ENCODE measurements at places on chromosomes 2 and 18.

DNA sequence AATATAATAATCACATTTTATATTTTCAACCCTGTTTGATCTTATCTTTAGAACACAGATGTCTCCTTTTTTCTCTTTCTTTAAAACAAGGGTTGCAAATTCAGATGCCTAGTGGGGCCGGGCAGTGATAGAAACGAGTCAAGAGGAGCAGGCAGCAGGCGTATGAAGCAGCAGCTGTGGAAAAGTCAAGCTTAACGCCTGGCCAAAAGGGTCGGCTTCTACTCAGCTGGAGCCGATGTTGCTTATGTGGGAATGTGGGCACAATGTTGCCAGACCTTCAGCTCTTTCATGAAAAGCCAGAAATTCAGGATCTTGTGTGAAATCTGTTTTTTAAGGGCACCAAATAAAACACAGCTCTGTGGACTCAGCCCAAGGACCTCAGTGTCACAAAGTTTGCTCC lies 642.7 kb downstream of the ARHGAP15 start:
- no peak for DNase-seq
- no peak overlapping the region for H3K4me3 ChIP-seq
- H3K27ac ChIP-seq = no peak overlapping the region
- H3K27me3 ChIP-seq = no peaks in the 10 kb centered on the region
- no peaks in the 10 kb centered on the region for H3K4me1 ChIP-seq

GRCh38 chr2:9897331-9897737 lies 54.1 kb downstream of the TAF1B start:
- peaks cover 3% of the 10 kb centered on the region for H3K36me3 ChIP-seq
- DNase-seq = peak; percentile 88
- peaks cover 25% of the 10 kb centered on the region for H3K4me1 ChIP-seq
- H3K27me3 ChIP-seq = no peaks in the 10 kb centered on the region

GRCh38 chr2:133726973-133727372 lies 158.7 kb upstream of the NCKAP5 start:
- DNase-seq = no peak
- H3K27me3 ChIP-seq = no peaks in the 10 kb centered on the region
- no peak overlapping the region for H3K4me3 ChIP-seq
- no peaks in the 10 kb centered on the region for H3K4me1 ChIP-seq
- no peaks in the 10 kb centered on the region for H3K36me3 ChIP-seq

GRCh38 chr2:834233-834632 lies 116.4 kb upstream of the SNTG2 start:
- H3K4me3 ChIP-seq = no peak overlapping the region
- DNase-seq = no peak
- no peaks in the 10 kb centered on the region for H3K36me3 ChIP-seq
- peaks cover 11% of the 10 kb centered on the region for H3K4me1 ChIP-seq

DNA sequence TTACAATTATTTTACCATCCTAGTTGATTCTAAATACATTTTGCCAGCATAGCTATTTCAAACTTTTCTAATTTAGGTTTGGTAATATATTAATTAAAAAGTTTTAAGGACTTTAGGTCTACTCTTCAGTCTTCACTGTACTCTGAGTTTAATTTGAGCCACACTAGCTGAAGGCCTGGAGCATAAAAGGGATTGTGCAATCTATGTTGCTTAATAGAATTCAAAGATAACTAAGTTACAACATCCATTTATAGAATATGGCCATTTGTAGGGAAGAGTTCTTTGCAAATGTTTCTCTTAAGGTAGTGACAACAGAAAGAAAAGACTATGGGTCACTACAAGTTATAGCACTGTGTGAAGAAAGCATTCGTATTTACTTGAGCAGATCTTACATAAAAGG lies 702.2 kb upstream of the NRXN1 start:
- no peaks in the 10 kb centered on the region for H3K27me3 ChIP-seq
- DNase-seq = no peak
- no peak overlapping the region for H3K27ac ChIP-seq
- H3K4me1 ChIP-seq = no peaks in the 10 kb centered on the region
- no peak overlapping the region for H3K4me3 ChIP-seq

GRCh38 chr2:45287045-45287444 lies 277.8 kb upstream of the SIX2 start:
- no peak overlapping the region for H3K27ac ChIP-seq
- no peak overlapping the region for H3K4me3 ChIP-seq
- peaks cover 15% of the 10 kb centered on the region for H3K4me1 ChIP-seq
- no peak for DNase-seq
- no peaks in the 10 kb centered on the region for H3K36me3 ChIP-seq

GRCh38 chr2:54059986-54060385 lies 55.4 kb upstream of the ACYP2 start:
- peaks cover 9% of the 10 kb centered on the region for H3K36me3 ChIP-seq
- H3K27ac ChIP-seq = no peak overlapping the region
- peaks cover 9% of the 10 kb centered on the region for H3K4me1 ChIP-seq

DNA sequence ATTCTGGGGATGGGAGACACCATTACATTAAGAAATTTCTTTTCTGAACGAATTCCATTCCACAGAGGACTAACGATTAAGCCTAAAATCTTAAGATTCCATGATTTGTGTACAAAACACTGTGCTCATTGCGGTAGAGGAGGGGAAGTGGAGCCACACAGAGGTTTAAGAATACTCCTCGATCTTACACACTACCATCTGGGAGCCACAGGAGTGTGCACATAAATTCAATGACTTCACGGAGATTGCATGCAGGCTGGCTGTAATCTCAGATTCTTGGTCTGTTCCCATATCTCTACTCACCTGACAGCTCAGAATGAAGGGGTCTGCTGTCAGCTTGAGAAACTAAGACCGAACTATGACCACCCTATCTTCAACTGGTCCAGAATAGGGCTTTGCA lies 762 bp downstream of the VPS4B start:
- peaks cover 17% of the 10 kb centered on the region for H3K4me1 ChIP-seq
- H3K36me3 ChIP-seq = peaks cover 5% of the 10 kb centered on the region
- H3K27me3 ChIP-seq = peaks cover 7% of the 10 kb centered on the region
- H3K4me3 ChIP-seq = peak overlapping the region; percentile 98
- DNase-seq = no peak

GRCh38 chr2:172038604-172039003 lies 38.9 kb downstream of the METAP1D start:
- H3K27me3 ChIP-seq = no peaks in the 10 kb centered on the region
- H3K27ac ChIP-seq = no peak overlapping the region
- H3K4me1 ChIP-seq = no peaks in the 10 kb centered on the region
- DNase-seq = no peak
- no peaks in the 10 kb centered on the region for H3K36me3 ChIP-seq

GRCh38 chr2:54468673-54469072 lies 12.5 kb downstream of the SPTBN1 start:
- no peak overlapping the region for H3K27ac ChIP-seq
- H3K4me3 ChIP-seq = no peak overlapping the region
- H3K4me1 ChIP-seq = no peaks in the 10 kb centered on the region
- no peak for DNase-seq
- H3K36me3 ChIP-seq = no peaks in the 10 kb centered on the region
- peaks cover 9% of the 10 kb centered on the region for H3K27me3 ChIP-seq

- no peaks in the 10 kb centered on the region for H3K27me3 ChIP-seq
- H3K4me1 ChIP-seq = no peaks in the 10 kb centered on the region
- H3K36me3 ChIP-seq = no peaks in the 10 kb centered on the region
- DNase-seq = no peak
Measured at GRCh38 chr18:74420481-74420880, 36.6 kb downstream of the DIPK1C start.

DNA sequence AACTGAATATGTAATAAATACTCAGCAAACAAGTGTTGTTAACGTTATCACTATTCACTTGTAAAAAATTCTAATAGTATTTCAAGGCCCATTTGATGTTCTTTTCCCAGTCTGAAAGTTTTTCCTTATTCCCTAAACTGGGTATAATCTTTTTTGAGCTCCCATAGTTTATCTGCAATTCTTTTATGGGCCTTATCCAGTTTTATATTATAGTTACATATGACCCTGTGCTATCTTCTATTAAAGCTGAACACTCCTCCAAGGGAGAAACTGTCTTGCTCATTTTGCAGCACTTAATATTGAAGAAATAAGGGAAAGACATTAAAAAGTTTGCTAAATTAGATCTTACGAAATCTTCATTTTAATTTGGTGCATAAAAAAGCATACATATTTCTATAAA lies 13.9 kb downstream of the PELI1 start:
- peaks cover 92% of the 10 kb centered on the region for H3K4me1 ChIP-seq
- no peaks in the 10 kb centered on the region for H3K27me3 ChIP-seq
- peak overlapping the region; percentile 81 for H3K27ac ChIP-seq
- H3K4me3 ChIP-seq = peak overlapping the region; percentile 49

- H3K27ac ChIP-seq = no peak overlapping the region
- H3K36me3 ChIP-seq = peaks cover 3% of the 10 kb centered on the region
- DNase-seq = no peak
Measured at GRCh38 chr2:201444746-201445465, 6.4 kb downstream of the TRAK2 start.

DNA sequence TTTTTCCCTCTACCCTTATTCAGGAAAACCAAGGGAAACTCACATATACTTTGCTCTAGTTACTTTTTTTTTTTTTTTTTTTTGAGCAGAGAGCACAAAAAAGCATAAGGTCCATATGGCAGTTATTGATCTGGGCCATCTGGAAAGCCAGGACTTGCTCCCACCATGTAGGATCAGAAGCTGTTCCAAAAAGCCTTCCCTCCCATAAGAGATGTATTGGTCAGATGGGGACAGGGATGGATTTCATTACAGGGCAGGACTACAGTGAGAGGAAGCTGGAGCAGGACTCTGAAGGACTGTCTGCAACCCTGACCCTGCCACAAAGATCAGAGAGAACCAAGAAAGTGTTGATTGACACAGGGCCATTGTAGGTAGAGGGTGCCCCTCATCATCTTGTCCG lies 57.3 kb downstream of the NRP2 start:
- H3K4me1 ChIP-seq = no peaks in the 10 kb centered on the region
- no peak for DNase-seq
- H3K27me3 ChIP-seq = peaks cover 19% of the 10 kb centered on the region

- no peaks in the 10 kb centered on the region for H3K27me3 ChIP-seq
- no peak overlapping the region for H3K4me3 ChIP-seq
- no peaks in the 10 kb centered on the region for H3K36me3 ChIP-seq
- no peaks in the 10 kb centered on the region for H3K4me1 ChIP-seq
Measured at GRCh38 chr2:139048017-139048416, 267.8 kb upstream of the NXPH2 start.

GRCh38 chr18:69954719-69955480 lies 7.2 kb upstream of the CD226 start:
- no peak for DNase-seq
- no peaks in the 10 kb centered on the region for H3K27me3 ChIP-seq
- H3K4me1 ChIP-seq = peaks cover 20% of the 10 kb centered on the region
- no peak overlapping the region for H3K27ac ChIP-seq
- H3K36me3 ChIP-seq = peaks cover 8% of the 10 kb centered on the region
- H3K4me3 ChIP-seq = no peak overlapping the region

DNA sequence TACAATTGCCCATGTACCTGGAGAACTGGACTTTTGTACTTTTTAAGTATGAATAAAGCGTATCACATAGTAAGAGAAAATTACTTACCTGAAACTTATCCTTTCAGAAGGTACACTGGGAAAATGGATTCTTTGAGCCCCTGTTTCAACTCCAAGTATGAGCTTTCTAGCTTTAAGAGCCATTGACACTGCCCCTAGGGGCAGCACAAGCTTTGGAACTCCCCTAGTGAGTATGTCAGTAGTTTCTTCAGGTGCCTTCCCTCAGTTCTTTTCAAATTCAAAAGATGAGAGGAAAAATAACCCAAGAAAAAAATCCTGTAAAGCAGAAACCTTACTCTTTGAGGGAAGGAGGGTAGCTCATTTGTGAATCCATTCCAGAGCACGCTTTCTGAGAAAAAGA lies 124.1 kb downstream of the MEMO1 start:
- H3K27ac ChIP-seq = peak overlapping the region; percentile 38
- peaks cover 5% of the 10 kb centered on the region for H3K4me1 ChIP-seq
- H3K36me3 ChIP-seq = no peaks in the 10 kb centered on the region
- H3K27me3 ChIP-seq = no peaks in the 10 kb centered on the region
- no peak for DNase-seq

DNA sequence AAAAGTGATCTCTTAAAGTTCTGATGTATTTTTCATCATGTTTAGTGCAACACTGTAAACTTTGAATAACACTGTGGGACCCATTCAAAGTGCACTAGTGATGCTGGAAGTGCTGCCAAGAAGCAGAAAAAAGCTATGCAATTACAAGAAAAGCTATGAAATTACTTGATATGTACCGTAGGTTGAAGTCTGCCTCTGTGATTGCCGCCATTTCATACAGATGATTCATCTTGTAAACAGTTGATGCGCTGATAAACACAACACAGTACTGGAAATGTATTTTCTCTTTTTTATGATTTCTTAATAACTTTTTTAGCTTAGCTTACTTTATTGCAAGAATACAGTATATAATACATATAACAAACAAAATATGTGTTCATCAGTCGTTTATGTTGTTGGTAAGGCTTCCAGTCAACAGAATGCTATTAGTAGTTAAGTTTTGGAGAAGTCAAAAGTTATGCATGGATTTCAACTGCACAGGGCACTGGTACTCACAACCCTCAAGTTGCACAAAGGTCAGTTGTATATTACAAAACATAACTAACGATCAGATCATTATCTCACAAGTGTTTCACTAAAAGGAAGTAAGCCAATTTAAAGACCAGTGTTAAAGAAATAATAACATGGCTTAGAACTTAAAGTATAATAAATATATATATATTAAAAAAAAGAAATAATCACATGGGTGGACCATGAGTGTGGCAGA lies 82.0 kb downstream of the SGPP2 start:
- no peak for DNase-seq
- no peaks in the 10 kb centered on the region for H3K4me1 ChIP-seq
- H3K4me3 ChIP-seq = no peak overlapping the region
- H3K27ac ChIP-seq = no peak overlapping the region

DNA sequence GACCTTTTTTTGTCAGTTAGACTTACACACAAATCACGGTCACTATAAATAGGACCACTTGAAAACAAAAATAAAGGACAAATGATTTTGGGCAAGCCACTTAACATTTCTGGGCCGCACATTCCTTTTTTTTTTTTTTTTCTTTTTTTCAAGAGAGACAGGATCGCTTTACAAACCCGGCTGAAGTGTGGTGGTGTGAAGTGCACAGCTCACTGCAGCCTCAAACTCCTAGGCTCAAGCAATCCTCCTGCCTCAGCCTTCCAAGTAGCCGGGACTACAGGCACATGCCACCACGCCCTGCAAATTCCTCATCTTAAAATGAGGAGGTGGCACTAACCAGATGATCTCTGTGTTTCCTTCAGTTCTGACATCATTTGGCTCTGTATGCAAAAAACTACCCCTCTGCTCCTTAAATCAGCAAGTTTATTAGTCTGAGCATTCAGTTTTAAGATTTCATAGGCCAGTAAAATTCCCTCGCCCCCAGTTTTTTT lies 28.3 kb upstream of the MRO start:
- H3K36me3 ChIP-seq = peaks cover 5% of the 10 kb centered on the region
- H3K27me3 ChIP-seq = peaks cover 12% of the 10 kb centered on the region
- no peak overlapping the region for H3K27ac ChIP-seq
- no peaks in the 10 kb centered on the region for H3K4me1 ChIP-seq

GRCh38 chr2:121078899-121079298 lies 206.1 kb downstream of the TFCP2L1 start:
- H3K27me3 ChIP-seq = peaks cover 25% of the 10 kb centered on the region
- H3K27ac ChIP-seq = no peak overlapping the region
- no peaks in the 10 kb centered on the region for H3K36me3 ChIP-seq

- no peak overlapping the region for H3K27ac ChIP-seq
- H3K4me1 ChIP-seq = peaks cover 9% of the 10 kb centered on the region
Measured at GRCh38 chr18:76619261-76619620, 124.2 kb upstream of the ZNF516 start.
